ENCODE measurements at places on chromosomes 7 and 10.
A peak's percentile ranks its signal among the peaks of the same experiment; 100 is the strongest.

DNA sequence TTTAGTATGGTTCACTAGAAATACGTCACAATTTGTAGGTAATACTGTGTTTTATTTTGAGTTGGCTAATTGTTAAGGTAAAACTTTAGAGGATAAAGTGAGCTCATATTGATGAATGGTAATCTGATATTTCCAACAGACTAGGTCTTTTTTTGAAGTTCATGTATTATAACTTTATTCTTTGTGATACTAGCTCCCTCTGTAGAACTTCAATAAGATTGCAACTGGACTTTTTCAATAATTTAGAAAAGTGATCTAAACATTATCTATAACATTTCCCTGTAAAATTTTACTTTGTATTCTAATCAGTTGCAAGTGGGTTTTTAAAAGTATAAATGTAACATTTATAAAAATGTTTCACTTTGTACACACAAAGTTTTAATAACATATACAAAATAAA lies 83.5 kb downstream of the ADK start:
- peak; percentile 16 for DNase-seq

GRCh38 chr7:97639036-97639435 lies 92.8 kb upstream of the TAC1 start:
- DNase-seq, result no peak

DNA sequence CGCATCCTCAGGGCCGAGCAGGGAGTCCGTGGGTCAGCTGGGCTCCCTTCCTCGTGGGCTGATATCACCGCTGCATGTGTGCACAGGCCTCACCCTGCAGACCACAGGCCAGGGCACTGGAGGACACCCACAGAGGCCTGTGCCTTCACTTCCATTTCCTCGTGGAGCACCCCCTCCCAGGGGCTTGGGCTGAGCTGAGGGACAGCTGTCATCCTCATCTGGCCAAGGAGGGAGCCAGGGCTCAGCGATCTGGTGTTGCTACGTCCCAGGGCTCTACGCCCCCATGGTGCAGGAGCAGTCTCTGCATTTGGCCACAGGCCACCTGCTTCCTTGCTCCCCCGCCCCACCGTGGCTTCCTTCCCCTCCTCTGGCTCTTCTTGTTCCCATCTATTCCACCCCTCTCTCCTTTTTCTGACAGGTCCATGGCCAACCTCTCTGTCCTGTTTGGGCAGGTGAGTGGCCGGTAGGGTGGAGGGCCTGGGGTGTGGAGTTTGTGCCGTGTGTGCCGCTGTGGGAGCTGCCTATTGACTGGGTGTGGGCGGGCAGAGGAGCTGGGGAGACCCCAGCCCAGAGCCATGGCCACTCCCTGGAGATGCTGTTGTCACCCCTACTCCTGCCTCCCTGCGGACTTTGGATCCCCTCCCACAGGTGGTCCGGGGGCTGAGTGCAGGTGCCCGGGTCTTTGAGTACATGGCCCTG lies 8.3 kb upstream of the ASIC3 start:
- DNase-seq, result no peak

DNA sequence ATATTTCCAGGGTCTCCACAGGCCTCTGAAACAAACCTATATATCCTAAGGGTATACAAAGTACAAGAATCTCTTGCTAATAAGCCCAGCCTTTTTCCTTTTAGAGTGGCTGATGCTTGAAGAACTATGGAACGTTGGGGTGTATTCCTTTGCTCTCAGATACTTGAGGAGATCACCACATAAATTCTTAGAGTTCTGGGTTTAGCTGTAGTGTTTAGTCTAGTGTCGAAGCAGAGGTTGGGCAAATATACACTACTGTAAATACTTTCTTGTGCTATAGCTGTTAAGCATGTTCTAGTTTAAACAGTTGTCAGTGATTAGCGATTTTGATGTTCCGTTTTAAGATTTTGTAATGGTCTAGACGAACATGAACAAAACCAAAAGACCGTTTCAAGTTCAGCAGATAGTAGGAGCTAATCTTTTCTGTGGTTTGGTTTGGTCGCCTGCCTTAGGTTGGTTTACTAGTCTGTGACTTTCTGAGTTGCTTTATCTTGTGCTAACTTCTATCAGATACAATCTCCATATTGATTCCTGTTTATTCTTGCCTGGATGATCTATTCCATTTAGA lies 229.6 kb downstream of the NSUN6 start:
- no peak for DNase-seq

- DNase-seq, result no peak
Measured at GRCh38 chr10:76298329-76298728, 866.9 kb downstream of the LRMDA start.

GRCh38 chr7:124263232-124263827 lies 230.5 kb upstream of the TMEM229A start:
- DNase-seq, result no peak

GRCh38 chr10:11197266-11197712 lies 179.6 kb downstream of the CELF2 start:
- DNase-seq, result no peak

- no peak for DNase-seq
Measured at GRCh38 chr7:71627651-71628050, 495.7 kb downstream of the GALNT17 start.

DNA sequence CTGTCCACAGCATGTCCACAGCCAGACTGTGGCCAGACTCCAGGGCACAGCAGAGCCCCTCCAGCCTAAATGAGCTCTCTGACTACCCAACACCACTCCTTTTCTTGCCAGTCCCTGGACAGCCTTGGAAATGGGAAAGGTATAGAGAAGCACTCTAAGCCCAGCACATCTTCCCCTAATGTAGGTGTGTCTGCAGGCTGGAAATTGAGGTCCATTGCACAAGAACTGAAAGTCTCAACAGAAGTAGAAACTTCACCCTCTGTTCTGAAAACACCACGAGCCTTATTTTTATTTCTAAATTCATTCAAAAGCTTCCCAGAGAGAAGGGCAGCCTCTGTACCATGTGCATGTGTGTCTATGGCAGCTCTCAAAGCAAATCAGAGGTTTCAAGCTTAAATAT lies 3.7 kb upstream of the KCNMA1 start:
- no peak for DNase-seq

DNA sequence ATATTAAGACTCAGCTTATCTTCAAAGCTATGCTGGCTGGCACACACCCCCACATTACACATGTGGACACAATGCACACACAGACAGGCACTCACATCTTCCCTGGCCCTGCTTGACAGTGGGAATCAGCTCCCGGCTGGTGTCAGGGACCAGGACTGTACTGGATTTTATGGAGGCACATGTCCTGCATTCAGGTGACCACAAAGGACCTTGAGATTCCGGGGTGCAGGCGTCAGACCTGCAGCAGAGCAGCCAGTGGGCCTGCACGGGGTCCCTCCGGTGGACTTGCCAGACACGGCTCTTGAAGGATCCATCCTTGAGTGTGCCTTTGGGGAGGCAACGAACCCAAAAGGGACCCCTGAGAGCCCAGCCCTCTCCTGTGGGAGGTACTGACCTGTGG lies 1.9 kb downstream of the CNPY1 start:
- no peak for DNase-seq

DNA sequence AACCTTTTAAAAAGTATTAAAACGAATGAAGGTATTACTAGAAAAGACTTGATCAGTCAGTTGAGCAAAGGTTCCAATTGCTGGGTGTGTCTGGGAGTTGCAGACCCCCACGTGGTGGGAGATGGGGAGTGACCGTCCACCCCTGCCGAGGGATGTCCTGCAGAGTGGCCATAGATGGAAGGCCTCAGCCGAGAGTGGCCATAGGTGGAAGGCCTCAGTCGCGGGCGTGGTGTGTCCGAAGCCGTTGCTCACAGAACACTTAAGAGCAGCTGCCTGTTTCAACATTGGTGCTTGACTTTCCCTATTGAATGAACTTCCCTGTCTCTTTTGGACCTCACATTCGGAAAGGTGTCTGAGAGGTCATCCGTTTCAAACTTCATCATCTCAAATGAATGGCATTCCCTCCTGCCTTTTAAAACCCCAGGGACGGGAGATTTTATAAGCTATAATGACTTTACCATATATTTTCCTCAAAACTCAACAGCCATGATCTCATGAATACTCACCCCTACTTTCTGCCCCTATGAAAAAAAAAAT lies 69.4 kb downstream of the CAMK1D start:
- no peak for DNase-seq

GRCh38 chr10:103595933-103596726 lies 102.6 kb downstream of the NEURL1 start:
- no peak for DNase-seq

GRCh38 chr7:108311446-108312168 lies 144.6 kb downstream of the NRCAM start:
- peak; percentile 76 for DNase-seq

DNA sequence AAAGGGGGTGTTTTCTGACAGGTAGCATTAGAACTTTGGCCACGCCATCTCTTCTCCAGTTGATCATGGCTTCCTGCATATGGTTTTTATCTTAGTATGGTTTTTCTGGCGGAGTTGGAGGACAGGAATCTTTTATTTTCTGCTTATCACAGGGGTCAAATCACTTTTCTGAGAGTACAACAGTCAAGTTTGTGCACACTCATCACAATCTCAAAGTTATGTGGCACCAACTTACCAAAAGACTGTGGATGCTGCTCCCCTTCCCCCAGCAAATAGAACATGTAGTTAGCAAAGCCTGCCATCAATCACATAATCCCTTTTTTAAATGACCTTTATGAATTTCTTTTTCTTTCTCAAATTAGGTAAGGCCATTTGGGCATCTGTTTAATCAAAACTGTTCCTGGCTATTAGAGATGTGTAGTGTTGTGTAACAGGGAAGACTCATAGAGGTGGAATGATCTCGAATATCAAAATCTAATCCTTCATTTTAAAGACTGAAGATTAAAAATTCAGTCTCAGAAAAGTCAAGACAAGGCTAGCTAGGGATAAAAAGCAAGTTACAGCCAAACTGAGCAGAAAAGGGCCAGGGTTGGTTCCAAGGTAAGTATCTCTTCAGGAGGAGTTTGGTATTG lies 3.8 kb upstream of the CH25H start:
- no peak for DNase-seq

DNA sequence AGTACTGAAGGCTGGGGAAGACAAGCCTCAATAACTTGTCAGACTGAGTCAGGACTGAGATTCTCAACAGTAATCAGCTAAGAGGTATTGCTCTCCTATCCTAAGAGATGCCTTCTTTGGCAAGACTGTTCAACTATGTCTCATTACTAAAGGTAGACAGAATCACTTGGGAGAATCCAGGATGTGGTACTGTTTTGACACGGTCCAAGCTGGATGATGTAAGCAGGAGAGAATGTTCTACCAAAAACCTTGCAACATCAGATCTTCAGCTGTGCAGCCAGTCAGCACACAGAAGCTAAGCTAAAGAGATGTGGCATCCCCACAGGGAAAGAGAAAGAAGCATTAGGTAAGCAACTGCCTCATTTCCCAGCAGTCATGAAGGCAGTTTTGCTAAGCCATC lies 391.4 kb downstream of the NRG3 start:
- DNase-seq, result peak; percentile 61

DNA sequence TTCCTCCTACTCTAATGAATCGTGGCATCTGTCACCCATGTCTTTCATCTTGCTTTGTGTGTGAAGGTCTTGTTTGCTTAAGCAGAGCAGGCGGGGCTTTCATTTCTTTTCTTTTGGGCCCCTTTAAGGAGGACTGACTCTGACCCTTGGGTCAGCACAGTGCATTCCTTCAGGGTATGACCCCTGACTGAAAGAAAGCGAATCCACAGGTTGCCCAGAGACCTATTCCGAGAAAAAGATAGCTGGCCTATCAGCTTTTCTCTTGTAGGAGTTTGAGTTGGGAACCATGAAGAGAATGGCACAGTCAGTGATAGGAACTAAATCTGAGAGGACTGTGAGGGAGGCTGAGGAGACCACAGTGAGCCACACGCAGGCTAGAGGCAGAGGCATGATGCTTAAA lies 193.2 kb upstream of the CDCA7L start:
- DNase-seq, result no peak

Measured in fibroblast of gingiva (primary cell).